ENCODE measurements at places on chromosomes 1 and 21. TPM values are rescaled to one million over a fixed set of nuclear protein-coding genes. Genes with fewer than 3 reads are reported as not detected.

Gene KDF1
- total RNA-seq = 25.7 TPM

DNA sequence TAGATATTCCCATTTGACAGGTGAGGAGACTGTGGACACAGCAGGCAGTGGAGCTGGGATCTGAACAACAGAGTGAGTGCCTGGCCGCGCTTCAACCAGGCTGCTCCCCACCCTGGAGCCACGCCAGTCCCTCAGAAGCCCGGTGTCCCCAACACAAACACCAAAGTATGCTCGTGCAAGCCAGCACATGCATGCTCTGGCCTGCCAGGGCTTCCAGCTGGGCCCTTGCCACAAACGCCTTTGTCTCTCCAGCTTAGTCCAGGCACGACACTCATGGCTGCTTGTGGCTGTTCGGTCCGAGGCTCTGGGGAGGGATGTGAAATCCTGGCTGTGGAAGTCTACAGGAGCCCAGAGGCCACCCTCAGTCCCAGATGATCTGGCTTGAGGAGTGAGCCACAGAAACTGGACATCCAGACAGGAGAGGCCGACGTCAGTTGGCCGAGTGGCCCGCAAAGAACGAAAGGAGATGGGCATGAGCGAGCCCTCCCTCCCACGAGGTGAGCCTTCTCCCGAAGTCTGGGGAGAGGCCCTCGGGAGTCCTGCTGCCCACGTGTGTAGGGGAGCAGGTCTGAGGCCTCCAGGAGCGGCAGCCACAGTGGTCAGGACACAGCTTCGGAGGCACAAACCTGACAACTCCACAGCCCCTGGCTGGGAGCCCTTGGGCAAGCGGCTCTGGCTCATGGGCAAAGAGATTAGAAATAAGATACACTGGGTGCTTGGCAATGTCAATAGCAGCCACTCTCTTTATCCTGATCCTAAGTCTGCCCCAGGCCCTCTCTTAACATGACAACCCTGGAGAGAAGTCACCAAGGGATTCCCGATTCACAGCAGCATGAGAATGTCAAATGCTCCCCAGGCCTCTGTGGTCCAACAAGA, 117.1 kb upstream of the IFFO2 start:
- H3K36me3 ChIP-seq = no peaks in the 10 kb centered on the region
- no peak overlapping the region for H3K4me3 ChIP-seq
- H3K27ac ChIP-seq = no peak overlapping the region
- H3K4me1 ChIP-seq = no peaks in the 10 kb centered on the region
- H3K27me3 ChIP-seq = no peaks in the 10 kb centered on the region

- no peak overlapping the region for H3K4me3 ChIP-seq
- H3K4me1 ChIP-seq = no peaks in the 10 kb centered on the region
- no peak overlapping the region for H3K27ac ChIP-seq
- H3K36me3 ChIP-seq = no peaks in the 10 kb centered on the region
- DNase-seq = no peak
Observed at GRCh38 chr1:162922201-162922600, 61.2 kb upstream of the CCDC190 start.

Gene AMY2A
- total RNA-seq = not detected

- DNase-seq = no peak
- no peaks in the 10 kb centered on the region for H3K27me3 ChIP-seq
- H3K27ac ChIP-seq = no peak overlapping the region
- no peaks in the 10 kb centered on the region for H3K36me3 ChIP-seq
- H3K4me3 ChIP-seq = no peak overlapping the region
- no peaks in the 10 kb centered on the region for H3K4me1 ChIP-seq
Observed at GRCh38 chr21:15651172-15651571, 78.6 kb upstream of the USP25 start.

Gene CD1E
- total RNA-seq = not detected
